ENCODE measurements at places on chromosomes 7 and 10.

DNA sequence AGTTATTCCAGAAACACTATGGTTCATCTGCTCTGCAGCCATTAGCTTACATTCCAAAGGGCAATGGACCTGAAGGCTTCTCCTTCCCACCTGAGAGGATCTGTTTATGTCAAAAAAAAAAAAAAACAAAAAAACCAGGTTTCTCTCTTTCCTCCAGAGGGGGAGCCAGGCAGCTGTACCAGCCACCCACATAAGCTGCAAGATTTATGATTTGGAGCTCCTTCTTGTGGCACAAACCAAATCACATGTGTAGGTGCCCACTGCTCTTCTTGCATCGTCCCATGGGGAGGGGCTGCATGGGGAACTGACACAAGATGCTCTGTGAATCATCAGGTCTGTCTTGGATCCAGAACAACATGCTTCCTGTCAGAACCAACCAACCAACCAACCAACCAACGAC is 231.6 kb upstream of the IGFBP3 start:
- no peak for DNase-seq

GRCh38 chr7:41921453-41921981 is 218.6 kb upstream of the INHBA start:
- DNase-seq = no peak

DNA sequence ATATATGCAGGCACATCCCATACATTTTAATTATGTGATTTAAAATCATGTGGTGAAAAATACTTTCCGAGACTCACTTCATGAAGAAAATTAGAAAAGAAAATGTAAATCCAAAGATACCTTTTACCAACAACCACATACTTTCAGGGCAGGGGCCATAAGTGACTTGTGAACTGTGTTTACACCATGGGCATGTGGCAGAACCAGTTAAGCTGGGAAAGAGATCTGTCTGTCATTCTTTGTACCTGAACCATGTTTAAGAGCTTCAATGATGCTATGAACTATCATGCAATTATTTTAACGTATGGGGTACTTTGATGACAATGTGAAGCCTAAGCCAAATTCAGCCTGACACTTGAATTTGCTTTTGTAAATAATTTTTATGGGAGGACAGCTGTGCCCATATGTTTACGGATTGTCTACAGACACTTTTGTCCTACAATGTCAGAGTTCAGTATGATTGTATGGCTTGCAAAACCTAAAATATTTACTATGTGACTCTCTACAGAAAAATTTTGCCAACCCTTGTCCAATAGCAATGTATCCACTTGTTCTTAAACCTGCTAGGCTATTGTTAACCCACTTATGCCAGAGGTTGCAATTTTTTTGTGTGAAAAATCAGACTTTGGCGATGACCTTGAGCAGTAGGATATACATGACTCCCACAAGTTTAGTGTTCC is 654.6 kb downstream of the TNS3 start:
- no peak for DNase-seq

DNA sequence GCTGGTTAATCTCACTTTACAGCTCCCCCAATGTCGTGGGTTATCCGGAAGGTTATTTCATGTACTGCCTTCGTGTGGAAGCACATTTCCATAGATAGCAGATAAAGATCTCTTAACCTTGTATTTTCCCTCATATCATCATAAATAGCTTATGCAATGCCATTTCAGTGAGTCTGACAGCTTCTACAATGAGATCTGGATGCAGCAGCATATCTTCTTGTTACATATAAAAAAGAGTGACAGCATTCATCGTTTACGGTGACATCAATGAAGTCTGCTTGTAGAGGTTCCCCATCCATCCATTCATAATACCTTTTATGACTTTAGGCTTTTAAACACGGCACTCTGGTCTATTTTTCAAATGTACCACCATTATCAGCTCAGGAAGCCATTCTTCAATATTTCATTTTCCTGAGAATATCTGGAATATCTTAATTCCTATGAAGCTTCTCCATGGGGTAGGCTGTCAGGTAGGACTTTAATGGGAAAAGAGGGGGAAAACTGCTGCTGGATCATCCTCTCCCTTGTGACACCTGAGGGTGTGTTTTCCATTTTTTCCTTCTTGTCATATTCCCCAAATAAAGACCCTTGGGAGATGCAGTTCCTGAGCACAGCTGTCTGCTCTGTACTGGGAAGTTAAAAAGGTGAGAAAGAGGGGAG is 51.9 kb upstream of the CTBP2 start:
- DNase-seq = no peak

- no peak for DNase-seq
These were observed 86.3 kb downstream of the PRKCQ start for GRCh38 chr10:6493521-6494441.

GRCh38 chr10:86711513-86712316 is 43.4 kb downstream of the LDB3 start:
- DNase-seq = peak; percentile 69

GRCh38 chr10:132251928-132252327 is 55.8 kb downstream of the STK32C start:
- no peak for DNase-seq

DNA sequence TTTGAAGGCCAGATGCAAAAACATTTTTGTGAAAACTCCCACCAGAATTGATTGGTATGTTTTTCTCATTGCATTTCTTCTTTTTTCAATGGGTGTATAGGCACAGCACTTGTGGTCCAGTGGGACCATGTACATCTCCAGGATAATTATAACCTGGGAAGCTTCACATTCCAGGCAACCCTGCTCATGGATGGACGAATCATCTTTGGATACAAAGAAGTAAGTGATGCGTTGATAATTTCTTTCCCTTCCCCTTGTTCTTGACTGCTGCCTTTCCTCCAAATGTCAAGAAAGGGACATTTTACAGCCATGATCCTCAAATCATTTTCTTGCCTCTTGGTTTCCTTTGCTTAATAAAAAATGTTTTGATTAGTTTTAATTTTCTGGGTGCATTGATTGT is 331.5 kb downstream of the PLXDC2 start:
- DNase-seq = no peak

- DNase-seq = no peak
These were observed 172.7 kb downstream of the GNAI1 start for GRCh38 chr7:80307227-80307856.

DNA sequence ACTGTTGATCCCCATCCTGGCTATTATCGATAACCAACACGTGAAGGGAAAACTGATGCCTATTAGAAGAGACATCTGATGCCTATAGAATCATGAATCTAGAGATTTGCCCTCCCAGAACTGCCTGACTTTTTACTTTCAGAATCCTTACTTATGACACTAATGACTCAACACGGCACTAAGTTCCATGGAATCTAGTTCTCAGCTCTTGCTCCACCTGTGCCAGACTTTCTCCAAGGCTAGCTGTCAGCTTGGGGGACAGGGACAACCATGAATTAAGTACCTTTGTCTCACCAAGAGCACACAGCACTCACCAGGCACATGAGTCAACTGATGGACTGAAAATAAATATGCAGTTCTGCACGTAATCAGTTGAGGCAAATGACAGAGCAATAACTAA is 184.2 kb downstream of the FRMD4A start:
- no peak for DNase-seq

DNA sequence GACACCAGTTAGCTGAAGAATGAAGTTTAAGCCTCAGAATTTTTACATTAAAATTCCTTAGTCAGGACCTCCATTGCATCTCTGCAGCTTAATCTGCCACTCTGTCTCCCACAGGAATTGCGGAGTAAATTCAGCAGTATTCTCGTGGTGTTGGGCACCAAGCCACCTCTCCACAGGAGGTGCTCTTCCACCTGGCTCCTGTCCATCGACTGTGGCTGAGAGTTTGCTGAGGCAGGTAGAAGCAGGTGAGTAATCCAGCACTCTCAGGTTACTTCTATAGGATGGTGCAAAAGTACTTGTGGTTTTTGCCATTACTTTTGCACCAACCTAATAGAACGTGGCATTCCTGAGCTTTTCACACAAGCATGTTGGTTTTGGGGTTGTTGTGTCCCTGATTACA is 134.1 kb downstream of the GFRA1 start:
- DNase-seq = no peak

GRCh38 chr10:101969412-101969922 is 86.5 kb downstream of the ARMH3 start:
- DNase-seq = no peak

DNA sequence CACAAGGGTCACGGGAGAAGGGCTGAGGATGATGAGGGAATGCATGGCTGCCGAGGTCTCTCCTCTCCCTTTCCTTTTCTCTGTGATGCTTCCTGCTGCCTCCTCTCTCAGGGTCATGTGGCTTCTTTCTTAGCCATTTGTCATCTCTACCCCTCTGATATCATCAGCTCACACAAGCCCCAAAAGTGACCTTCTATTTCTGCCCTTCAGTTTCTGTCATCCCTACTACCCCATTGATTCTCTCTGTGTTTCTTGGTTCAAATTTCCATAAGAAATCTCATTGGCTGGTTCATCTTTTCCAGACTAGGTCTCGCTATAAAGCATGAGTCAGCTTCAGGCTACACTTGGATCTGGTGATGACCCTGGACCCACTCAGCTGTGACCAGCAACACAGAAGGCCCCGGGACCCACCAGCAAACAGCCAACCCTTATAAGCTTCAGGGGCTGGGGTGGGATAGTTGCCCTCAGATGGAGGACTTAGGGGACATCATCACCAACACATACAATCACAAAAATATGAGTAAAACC is 284.3 kb downstream of the SKAP2 start:
- no peak for DNase-seq

DNA sequence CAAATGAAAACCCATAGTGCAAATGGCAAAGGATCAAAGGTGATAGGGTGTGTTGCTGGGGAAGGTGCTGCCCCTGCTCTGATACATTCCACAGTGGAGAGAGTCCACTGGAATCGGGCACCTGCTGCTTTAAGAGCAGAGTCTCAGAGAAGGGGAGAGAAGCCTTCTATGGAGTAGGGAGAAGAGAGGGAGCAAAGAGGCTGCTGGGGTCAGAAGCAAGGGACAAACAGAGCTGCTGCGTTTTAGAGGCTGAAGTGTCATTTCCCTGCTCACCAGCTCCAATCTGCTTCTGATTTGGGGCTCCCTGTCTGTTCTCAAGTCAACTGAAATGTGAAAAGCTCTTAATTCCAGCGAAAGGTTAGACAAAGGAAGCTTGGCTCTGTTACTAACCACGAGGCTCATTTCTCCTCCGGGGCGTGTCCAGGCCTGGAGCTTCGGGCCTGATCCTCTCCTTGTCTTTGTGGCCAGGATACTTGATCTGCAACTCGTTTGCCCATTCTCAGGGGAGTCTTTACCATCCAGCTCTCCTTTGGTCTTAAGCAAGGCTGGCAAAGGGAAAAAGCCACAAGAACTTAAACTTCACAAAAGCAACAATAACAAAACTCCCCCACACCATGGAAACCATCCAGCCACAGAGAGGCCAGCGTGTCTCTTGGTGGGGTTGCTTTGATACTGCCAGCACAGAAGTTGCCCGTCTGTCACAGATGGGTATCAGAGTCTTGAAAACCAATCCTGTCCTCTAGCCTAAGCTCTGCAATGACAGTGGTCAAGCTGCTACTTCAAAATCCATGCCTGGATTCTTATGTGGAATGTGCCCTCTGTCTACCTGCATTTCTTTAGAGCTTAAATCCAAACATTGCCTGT is 692.6 kb downstream of the SUGCT start:
- peak; percentile 51 for DNase-seq

GRCh38 chr7:118222591-118222990 is 1.9 kb upstream of the ANKRD7 start:
- DNase-seq = no peak

DNA sequence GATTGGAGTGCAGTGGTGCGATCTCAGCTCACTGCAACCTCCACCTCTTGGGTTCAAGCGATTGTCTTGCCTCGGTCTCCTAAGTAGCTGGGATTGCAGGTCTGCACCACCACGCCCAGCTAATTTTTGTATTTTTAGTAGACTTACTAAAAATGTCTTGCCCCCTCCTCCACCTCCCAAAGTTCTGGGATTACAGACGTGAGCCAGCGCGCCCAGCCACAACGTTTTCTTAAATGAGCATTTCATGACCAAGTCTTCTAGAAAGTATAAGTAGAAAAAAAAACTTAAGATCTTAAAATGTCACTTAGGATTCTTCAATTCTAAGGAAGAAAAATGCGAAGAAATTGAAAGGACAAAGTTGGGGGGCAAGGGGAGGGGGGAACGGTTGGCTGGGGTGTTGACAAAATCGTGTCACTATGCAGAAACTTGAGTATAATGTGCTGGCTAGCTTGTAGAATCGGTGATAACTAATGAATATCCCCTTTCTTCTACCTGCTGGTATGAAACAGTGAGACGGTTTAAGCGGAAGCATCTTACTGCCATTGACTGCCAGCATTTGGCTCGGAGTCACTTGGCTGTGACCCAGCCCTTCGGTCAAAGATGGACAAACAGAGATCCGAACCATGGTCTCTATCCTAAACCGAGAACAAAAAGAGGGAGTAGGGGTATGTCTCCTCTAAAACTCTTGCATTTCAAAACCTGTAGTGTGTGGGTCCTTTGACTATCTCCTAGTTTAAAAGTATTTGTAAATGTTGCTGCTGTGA is 12.7 kb downstream of the FBH1 start:
- no peak for DNase-seq

DNA sequence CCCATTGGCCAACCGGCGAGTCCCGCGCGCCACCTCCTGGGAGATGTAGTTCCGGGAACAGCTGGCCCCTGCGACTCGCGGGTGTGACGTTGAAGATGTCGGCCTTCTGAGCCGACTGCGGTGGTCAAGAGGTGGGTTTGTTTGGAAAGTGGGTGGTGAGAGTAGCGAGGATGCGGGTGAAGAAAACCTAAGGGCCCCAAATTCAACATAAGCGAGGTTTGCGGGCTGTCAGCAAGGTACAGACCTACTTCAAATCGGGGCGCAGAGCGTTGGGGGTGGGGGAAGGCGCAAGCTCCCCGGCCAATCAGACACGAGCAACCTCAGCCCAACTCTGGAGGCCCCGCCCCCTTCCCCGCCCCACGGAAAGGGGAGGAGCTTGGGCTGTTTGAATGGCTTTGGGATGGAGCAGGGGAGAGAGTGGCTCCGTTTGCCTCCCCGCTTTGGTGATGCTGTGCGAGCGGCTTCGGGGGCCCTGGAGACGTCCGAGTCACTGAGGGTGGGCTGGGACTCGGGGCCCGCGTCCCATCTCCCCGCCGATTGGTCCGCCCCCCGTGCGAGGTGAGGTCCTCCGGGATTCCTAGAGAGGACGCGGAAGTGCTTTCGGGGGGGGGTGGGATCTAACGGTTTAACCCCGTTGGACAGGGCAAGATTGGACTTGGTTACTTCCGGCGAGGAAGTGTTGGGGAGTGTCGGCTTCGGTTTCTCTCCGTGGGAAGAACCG is at the start of gene ZKSCAN5:
Gene ZKSCAN5, plus strand, starts transcription at position 60 of the 721 bp plus-strand sequence. CDS start 1,383 bp downstream, outside the sequence.
- peak; percentile 97 for DNase-seq

- DNase-seq = no peak
These were observed 566.8 kb downstream of the SH2D4B start for GRCh38 chr10:81104494-81104893.

Measured in ecto neural progenitor cell (in vitro differentiated cells).